Kasumi-1 (cell line): ENCODE measurements at places on chromosomes 11 and 22.

DNA sequence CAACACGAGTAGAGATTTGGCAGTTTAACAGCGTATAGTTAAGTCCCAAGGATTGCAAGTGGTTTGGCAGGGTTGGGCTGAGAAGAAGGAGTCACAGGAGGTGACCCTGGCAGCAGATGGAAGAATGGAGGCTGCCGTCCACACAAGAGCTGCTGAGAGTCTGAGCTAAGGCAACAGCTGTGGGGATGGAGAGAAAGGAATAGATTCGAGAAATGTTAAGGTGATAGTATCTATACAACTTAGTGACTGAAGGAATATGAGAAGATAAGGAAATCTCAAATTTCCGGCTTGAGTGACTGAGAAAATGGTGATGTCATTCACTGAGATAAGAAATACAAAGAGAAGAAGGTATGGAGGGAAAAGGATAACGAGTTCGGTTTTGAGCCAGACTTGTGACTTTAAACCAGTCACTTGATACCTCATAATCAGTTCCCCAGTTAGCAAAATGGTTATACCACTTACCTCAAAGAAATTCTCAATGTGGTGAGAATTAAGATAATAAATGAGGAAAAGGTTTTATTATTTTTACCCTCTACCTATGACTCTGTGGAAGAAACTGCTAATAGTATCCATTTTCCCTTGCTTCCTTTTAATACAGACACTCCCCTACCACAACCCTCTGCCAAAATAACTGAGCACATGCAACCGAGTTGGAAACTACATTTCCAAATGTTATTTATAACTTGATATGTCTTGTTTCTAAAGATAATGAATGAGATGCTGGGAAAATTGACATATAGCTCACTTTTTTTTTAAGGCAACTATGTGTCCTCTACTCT lies 30.7 kb downstream of the FAM168A start:
- no peak for DNase-seq

- DNase-seq = no peak
These were observed 216.2 kb downstream of the DSCAML1 start for GRCh38 chr11:117580866-117581265.

DNA sequence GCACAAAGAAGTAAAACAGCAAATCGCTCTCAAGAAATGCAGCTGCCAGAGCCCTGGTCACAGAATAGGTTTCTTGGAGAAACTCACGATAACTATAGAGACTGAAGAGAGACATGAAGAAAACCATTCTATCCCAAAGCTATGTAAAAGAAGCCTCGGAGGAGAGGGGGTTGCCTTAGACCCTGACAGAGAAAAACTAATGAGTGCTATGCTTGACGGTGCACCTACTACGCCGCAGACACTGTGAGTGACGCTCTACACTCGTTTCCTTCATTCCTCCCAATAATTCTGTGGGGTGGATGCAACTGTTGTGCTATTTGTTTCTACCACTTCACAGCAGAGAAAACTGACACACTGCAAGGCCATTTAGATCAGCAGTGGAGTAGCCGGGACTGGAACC lies 121.8 kb downstream of the ETS1 start:
- DNase-seq = no peak

DNA sequence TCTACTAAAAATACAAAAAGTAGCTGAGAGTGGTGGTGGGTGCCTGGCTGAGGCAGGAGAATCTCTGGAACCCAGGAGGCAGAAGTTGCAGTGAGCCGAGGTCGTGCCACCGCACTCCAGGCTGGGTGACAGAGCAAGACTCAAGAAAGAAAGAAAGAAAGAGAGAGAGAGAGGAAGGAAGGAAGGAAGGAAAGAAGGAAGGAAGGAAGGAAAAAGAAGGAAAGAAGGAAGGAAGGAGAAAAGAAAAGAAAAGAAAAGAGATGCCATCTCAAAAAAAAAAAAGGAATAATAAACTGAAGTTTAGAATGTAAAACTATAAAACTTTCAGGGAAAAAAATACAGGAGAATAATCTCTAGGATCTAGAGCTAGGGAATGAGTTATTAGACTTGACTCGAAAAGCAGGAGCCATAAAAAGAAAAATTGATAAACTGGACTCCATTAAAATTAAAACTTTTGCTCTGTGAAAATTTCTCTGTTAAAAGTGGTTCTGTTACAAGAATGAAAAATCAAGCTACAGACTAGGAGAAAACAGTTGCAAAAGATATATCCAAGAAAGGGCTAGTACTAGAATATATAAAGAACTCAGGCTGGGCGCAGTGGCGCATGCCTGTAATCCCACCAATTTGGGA lies 13.4 kb upstream of the SEPTIN5 start:
- DNase-seq = no peak

DNA sequence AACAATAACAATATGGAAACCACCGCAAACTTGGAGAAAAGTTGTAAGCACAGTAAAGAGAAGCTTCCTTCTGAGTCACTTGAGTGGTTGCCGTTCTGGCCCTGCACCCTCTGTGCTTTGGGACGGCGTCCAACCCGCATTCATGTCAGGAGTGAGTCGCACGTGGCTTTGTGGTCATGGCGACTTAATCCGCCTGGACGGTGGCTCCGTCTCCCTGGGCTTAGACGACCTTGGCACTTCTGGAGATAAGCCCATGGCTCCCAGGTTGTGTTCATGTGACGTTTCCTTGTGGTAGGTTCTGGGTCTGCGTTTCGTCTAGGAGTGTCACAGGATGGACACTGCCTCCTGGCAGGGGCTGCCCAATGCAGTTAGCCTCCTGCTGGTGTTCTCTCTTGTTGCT lies 40.5 kb downstream of the TPCN2 start:
- no peak for DNase-seq

- no peak for DNase-seq
These were observed 23.7 kb upstream of the PDE3B start for GRCh38 chr11:14619603-14620531.

DNA sequence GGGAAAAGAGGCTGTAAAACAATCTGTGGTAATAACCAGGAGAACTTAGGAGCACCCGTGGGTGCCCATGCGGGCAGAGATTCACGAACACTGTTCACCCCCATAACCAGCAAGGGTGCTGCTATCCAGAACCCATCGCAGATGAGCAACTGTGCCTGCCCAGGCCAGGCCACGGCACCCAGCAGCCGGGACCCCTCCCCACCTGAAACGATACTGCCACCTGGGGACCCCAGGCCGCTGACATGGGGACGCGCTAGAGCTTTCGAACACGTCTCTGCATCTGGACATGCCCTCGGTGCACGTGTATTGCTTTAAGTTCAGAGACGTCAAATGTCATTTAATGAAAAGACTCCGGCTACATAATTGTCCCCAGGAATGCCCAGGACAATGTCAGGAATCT lies 14.3 kb upstream of the MUC2 start:
- no peak for DNase-seq

DNA sequence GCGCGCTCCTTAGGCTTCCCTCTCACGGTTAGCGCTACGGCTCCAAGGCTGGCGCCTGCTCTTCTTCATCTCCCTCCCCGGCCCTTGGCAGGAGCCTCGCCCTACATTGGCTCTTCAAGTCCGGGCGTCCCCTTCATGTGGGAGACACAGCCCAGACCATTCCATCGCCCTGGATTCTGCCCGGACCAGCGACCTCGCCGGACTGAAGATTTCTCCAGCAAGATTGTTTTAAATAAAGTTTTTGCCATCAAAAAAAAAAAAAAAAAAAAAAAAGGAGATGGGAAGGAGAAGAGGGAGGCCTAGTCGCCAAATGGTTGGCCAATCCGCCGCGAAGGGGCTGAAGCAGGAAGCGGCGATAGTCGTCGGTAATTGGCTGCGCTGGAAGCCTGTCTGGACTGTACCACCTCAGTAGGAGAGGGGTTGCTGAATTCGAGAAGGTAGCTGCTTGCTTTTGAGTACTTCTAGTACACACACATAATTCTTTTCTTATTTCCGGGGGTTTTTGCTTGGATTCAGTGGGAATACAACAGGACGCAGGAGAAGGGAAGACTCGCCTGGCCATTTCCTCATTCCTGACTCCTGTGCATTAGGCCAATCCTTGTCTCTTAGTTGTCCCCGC lies 688 bp upstream of the ZDHHC5 start:
- peak; percentile 98 for DNase-seq

DNA sequence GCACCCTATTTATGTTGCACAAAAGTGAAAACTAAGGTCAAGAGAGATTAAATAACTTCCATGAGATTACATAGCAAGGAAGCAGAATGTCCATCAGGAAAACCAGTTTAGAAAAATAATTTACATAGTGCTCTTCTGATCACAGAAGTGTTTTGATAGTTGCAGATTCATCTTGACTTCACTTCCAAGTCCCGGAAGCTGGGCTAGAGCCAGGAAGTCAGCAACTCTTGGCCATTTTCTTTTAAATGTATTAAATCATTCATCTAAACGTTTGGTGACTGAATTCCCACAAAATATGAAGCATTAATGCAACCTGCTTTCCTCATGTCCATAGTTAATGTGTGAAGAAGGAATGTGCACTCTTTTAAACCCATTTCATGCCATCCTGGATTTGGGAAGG lies 29.7 kb downstream of the APLP2 start:
- DNase-seq = no peak

DNA sequence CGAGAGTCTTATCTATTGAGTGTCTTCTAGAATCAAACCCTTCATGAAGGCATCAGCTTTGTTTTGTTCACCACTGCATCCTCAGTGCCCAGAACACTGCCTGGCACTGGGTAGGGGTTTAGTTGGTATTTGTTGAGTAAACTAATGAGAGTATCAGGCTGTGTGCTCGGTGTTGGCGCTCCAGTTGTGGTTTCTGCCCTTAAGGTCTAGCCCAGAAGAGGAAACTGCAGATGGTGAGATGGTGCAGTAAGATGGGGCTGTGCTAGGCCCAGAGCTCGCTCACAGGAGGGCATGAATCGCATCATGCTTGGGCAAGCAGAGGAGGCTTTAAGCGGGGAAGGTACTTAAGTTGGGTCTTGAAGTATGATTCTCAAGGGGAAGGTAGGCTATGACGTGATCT lies 97.2 kb downstream of the FBXO7 start:
- DNase-seq = no peak

GRCh38 chr11:2530855-2531200 lies 86.0 kb downstream of the KCNQ1 start:
- no peak for DNase-seq
